Activated T-cell treated with anti-CD3 and anti-CD28 coated beads, Interleukin-2, amount 50 U/mL, for 4 hours (primary cell): ENCODE measurements at places on chromosomes 16 and 17.

DNA sequence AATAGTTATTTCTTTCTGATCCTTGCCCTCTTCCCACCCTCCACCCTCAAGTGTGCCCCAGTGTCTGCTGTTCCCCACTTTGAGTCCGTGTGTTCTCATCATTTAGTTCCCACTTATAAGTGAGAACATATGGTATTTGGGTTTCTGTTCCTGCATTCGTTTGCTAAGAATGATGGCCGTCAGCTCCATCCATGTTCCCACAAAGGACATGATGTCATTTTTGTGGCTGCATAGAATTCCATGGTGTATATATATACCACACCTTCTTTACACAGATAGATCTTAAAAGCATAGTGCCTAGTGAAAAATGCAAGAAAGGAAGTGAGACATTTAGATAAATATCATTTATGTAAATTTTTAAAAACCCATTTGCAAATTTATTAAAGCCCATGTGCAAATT lies 33.1 kb downstream of the HS3ST2 start:
- DNase-seq, result no peak

- DNase-seq, result no peak
These were observed 914.9 kb downstream of the KCNJ2 start for GRCh38 chr17:71084219-71084618.

- DNase-seq, result no peak
These were observed 62.9 kb downstream of the LMF1 start for GRCh38 chr16:907842-908241.

DNA sequence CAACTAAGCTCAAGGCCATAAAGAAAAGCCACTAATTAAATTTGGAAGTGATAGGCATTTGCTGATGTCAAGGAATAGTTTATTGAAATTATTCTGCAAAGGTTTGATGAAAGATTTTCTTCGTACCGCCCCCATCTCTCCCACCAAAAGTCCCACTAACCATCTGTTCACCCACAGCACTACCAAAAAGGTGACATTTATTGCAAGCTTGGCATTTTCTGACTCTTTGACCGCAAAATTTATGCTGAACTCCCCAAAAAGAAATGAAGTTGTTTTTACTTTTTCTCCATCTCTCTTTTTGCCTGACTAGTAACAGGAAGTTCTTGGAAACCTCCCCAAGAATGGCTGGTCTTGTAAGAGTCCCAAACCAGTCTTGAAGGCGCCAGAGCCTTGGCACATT lies 384.9 kb upstream of the SOX9 start:
- no peak for DNase-seq

GRCh38 chr16:52434224-52434623 lies 112.7 kb downstream of the TOX3 start:
- no peak for DNase-seq

DNA sequence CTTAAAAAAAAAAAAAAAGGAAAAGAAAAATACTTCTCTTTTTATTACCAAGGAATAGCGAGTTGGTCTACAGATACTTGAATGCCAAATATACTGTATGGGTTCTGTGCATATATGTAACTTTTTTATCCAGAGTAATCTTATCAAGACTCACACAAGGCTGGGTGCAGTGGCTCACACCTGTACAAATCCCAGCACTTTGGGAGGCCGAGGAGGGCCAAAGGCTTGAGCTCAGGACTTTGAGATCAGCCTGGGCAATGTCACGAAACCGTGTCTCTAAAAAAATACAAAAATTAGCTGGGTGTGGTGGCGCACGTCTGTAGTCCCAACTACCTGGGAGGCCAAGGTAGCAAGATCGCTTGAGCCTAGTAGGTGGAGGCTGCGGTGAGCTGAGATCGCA lies 137.4 kb upstream of the TMEM97 start:
- DNase-seq, result no peak

GRCh38 chr17:3712811-3713463 lies 10.8 kb upstream of the HASPIN start:
- DNase-seq, result no peak

- no peak for DNase-seq
These were observed 26.3 kb upstream of the GAS7 start for GRCh38 chr17:10224582-10225195.

GRCh38 chr17:42107597-42108576 lies 4.6 kb downstream of the DHX58 start:
- peak; percentile 95 for DNase-seq

DNA sequence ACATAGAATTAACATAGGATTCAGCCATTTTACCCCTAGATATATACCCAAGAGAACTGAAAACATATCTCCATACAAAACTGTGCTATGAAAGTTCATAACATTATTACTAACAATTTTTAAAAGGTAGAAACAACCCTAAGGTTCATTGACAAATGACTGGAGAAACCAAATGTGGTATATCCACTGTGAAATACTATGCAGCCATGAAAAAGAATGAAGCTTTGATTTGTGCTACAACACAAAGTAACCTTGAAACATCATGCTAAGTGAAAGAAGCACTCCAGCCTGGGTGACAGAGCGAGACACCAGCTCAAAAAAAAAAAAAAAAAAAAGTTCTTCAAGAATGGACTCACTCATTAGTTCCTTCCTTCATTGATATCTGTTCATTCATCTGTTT lies 580 bp downstream of the CD300LD start:
- DNase-seq, result no peak

DNA sequence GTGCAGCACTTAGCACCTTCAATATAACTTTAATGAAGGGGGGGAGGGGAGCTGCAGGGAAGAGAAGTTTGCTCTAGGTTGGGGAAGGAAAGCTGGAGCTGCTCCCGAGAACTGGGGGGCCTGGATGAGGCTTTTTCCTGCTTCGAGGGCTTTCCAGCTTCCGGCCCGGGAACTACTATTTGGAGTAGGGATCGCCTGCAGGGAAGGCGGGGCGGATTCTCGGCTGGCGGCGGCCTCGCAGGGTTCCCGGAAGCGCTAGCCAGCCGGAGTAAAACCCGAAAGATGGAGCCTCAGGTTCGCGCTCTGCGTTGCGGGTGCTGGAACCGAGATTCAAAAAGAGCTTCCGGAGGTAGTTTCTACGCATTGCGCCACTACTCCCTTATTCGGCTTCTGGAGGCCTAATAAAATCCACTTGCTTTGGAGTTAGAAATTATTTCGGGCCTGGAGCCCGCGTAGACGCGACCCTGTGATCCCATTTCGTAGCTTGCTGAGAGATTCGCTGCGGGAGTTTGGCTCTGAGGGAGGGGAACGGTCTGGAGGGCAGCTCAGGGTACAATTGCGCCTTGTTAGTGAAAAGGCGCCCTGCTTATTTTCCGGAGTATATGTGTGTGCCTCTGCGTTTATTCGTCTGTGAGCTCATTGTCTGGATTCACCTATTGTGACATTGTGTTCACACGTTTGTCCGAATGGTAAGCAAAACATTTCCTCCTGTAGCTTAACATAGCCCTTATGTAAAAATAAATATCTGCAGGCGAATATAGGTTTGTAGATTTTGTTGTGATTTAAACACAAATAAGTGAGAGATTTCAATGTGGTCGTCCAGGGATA lies 652 bp downstream of the PRAC2 start:
- no peak for DNase-seq

- DNase-seq, result no peak
These were observed 92.2 kb downstream of the TNFRSF13B start for GRCh38 chr17:16879686-16880085.

DNA sequence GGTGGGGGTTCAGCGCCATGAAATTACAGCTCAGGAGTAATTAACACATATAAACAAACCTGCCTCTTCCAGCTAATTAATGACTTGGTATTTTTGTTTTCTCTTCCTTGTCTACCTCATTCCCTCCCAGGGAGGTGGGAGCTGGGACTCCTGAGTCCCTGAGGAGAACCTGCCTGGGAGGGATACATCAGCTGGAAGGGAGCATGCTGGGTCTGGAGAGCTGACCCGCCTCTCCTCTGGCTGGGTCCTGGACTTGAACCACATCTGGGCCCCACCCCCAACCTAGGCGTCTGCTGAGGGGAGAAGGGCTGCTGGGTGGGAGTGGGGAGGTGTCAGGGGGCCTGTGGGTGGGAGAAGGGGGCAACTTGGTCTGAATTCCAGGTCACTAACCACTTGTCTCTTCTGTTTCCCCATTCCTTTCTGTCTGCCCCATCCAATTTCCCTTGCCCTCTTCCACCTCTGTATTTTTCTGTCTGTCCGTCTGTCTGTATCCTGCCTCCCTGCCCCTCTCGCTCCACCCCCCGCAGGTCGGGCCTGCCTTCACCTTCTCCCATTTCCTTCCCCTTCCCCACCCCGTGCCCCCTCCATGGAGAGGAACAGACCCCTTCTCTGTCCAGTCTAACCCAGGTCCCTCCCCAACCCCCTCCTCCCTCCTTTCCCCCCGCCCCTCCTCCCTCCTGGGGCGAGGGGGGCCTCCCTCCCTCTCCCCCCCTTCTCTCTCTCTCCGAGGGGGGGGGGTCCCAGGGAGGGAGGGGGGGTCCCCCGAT lies at the start of gene NLGN2:
NLGN2 (plus strand) TSS at position 361 of the 767 bp plus-strand sequence. CDS start 411 bp downstream, outside the sequence.
- DNase-seq, result no peak

DNA sequence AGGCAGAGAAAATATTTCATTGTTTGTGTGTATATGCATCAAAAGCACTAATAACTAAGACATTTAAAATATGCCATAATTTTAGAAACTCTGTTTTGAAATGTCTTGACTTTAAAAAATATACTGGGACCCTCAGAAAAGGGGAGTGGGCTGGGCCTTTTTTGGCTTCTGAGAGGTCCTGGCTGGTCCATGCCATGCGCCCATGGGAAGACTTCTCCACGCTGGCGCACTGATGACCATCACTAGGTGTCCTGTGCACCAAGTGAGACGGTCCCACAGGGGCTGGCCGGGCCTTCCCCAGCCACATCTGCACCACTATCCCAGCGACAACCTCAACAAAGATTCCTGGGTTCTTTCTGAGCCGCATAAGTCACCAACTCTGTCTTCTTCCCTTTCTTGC lies 27.0 kb upstream of the WFIKKN2 start:
- no peak for DNase-seq

GRCh38 chr17:17129466-17129865 lies 76.7 kb downstream of the PLD6 start:
- DNase-seq, result no peak

- no peak for DNase-seq
These were observed 1275.1 kb upstream of the CDH8 start for GRCh38 chr16:63311313-63311712.

DNA sequence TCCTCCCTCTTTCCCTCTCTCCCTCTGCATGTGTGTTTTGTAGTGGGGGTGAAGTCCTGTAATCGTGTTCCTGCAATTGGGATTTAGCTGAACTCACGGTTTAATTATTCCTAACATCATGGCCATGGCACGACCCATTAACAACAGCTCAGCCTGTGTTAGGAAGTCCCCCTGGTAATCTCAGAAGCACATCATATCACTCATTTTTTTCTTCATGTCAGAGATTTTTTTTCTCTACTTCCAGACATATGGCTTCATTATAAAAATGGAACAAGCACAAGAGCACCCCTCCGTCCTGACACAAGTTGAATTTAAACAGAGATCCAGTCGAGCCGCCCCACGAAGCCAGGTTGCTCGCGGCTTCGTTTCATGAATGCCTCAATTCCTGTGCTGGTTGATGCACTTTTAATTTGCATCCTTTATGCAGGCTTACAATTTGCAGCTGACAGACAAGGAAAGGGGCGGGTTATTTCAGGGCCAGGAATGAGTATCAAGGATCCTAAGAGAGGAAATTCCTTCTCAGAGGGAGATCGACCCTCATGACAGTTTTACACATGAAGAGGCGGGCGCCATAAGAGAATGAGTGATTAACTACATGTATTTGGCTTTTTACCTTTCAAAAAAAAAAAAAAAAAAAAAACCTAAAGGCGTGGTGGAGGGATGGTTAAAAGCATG lies 192.9 kb downstream of the MAF start:
- no peak for DNase-seq

DNA sequence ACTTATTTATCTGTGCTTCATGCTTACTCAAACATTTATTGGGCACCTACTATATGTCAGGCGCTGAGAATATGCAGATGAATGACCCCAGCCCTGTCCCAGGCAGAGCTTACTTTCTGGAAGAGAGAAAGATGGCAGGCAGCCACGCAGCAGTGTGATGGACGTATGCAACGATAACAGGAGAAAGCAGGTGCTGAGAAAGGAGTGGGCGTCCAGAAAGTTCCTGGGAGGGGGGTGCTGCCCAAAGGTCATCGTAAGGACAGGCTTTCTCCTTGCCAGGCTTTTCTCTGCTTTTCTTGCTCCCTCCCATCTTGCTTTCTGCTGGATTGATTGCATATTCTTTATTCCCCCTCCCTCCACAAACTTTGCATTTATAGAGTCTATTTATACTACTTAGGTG lies 124.5 kb downstream of the GAS7 start:
- no peak for DNase-seq

DNA sequence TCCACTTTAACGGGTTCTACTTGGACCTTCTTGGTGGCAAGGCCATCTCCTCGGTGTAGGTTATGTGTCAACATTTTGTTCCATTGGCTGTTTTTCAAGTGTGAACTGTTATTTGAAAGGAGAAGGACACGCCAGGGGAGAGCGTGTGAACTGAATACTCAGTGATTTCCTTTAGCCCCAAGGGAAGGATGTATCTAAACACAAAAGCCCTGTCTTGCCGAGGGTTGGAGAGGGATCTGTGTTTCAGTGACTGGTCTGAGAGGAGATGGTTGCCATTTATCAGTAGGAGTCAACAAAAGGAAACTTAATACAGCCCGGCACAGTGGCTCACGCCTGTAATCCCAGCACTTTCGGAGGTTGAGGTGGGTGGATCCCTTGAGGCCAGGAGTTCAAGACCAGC lies 50.0 kb downstream of the USP10 start:
- no peak for DNase-seq

- no peak for DNase-seq
These were observed 16.9 kb downstream of the CARHSP1 start for GRCh38 chr16:8851761-8852403.

- no peak for DNase-seq
These were observed 15.5 kb downstream of the TBC1D24 start for GRCh38 chr16:2490190-2491105.

- DNase-seq, result no peak
These were observed 519 bp upstream of the NTN1 start for GRCh38 chr17:9020824-9021157.

GRCh38 chr17:57629470-57629869 lies 115.6 kb downstream of the CCDC182 start:
- DNase-seq, result no peak

DNA sequence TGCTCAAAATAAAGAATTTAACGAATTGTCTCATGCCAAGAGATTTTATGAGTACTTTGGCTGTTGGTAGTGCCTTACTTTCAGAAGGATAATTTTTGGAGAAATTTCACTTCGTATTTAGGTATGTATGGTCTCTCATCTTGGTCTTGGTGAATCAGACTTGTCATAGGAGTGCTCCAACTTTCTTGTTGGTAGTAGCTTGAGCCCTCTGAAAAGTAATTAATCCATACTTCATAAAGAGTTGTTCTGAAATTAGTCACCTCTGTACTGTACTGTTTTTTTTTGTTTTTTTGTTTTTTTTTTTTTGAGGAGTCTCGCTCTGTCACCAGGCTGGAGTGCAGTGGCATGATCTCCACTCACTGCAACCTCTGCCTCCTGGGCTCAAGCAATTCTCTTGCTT lies 11.6 kb downstream of the ZNRF1 start:
- DNase-seq, result no peak

- DNase-seq, result no peak
These were observed 22.1 kb downstream of the NT5M start for GRCh38 chr17:17325228-17325627.
